Stimulated activated memory B cell treated with anti-CD40 and anti-IgM and Interleukin-4, amounts not matched to agents 10 μg/mL and 1 μg/mL and 100 μg/mL, for 72 hours (primary cell): ENCODE measurements at places on chromosomes 4 and X.

GRCh38 chrX:27242581-27242980 lies 220.6 kb downstream of the PPP4R3C start:
- no peak for ATAC-seq

GRCh38 chr4:22483551-22483981 lies 32.3 kb downstream of the ADGRA3 start:
- ATAC-seq: no peak

- ATAC-seq: no peak
These were observed 17.0 kb downstream of the PRKG2 start for GRCh38 chr4:81197864-81198524.

DNA sequence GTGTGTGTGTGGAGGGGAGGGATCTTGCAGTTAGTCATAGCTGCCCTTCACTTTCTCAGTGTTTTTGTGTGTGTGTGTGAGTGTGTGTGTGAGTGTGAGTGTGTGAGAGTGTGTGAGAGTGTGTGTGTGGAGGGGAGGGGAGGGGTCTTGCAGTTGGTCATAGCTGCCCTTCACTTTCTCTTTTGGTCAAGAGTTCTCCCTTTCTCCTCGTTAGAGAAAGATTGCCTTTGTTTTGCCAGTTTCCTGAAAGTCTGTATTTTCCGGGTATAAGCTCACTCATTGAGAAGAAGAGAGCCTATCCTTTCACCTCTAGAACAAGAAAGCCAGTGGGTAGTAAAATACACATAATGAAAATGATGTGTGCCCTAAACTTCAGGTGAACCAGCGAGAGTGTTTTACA lies 75.2 kb upstream of the ENPP6 start:
- no peak for ATAC-seq

- ATAC-seq: no peak
These were observed 434.8 kb upstream of the CT83 start for GRCh38 chrX:116897526-116897925.

GRCh38 chr4:176879380-176880116 lies 86.8 kb upstream of the VEGFC start:
- ATAC-seq: no peak
